ENCODE measurements at places on chromosomes 11 and 22.

DNA sequence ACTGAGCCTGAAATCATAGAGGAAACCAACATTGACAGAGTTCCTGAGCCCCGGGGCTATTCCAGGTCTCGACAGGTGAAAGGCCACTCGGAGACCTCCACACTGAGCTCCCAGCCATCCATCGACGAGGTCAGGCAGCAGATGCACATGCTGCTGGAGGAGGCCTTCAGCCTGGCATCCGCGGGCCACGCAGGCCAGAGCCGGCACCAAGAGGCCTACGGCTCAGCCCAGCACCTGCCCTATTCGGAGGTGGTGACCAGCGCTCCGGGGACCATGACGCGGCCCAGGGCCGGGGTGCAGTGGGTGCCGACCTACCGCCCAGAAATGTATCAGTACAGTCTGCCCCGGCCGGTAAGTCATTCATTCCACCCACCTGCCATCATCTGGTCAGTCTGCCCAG lies 54.9 kb downstream of the C11orf91 start:
- no peak for DNase-seq

- no peak for DNase-seq
Observed at GRCh38 chr22:43225609-43226008, 38.7 kb upstream of the TTLL12 start.

GRCh38 chr11:59944720-59945119 lies 6.5 kb downstream of the OOSP1 start:
- DNase-seq, result no peak

DNA sequence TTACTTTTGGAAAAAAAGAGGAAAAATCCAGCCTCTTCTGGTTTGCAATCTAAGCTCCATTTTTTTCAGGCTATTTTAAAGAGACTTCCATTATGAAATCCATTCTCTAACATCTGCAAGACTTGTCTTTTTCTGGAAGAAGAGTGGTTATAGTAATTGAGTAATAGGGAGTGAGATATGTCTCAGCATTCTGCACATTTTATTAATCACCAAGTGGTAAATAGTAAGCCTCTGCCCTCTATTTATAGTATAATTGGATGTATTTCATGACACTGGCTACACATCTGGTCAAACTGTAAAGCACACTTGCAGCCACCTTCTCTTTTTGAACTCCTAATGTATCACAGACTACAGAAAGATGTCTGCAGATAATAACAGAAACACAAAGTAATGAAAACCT lies 391.1 kb downstream of the ETS1 start:
- DNase-seq, result no peak

- no peak for DNase-seq
Observed at GRCh38 chr11:377883-378500, 8.7 kb downstream of the B4GALNT4 start.

- DNase-seq, result peak; percentile 93
Observed at GRCh38 chr11:11848891-11849746, 7.3 kb downstream of the USP47 start.

DNA sequence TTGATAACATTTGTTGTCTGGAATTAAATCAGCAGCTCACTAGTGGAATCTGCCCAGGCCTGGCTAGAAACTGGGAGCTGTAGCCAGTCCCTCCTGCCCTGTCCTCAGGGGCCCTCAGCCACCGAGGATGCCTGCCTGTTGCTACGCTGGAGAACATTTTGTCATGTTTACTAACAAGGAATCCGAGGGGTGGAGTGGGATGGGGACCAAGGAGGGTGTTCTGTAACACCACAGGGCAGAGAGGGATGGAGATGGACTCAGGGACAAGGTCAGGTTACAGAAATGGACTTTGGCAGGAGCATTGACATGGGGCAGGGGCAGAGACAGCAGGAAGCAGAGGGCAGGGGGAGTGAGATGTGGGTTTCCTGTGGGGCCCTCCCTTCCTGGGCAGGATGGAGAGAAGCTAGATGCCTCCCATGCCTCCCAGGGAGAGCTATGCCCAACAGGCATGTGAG lies 45.8 kb upstream of the AMPD3 start:
- DNase-seq, result no peak

DNA sequence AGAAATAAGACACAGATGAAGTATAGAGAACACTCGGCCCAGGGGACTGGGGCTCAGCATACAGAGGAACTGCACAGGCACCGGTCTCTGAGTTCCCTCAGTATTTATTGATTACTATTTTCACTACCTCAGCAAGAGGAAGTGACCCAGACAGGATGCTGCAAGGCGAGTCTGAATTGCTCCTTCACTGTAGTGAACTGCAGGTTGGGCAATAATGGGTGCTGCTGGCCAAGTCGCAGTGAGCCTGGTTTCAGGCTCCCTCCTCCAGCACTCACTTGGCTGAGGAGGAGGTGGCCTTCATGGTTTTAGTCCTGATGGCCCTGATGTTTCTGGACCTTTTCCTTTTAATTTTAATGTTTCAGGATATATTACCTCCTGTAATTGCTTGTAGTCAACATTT lies 10.4 kb downstream of the OR52K2 start:
- DNase-seq, result peak; percentile 29

DNA sequence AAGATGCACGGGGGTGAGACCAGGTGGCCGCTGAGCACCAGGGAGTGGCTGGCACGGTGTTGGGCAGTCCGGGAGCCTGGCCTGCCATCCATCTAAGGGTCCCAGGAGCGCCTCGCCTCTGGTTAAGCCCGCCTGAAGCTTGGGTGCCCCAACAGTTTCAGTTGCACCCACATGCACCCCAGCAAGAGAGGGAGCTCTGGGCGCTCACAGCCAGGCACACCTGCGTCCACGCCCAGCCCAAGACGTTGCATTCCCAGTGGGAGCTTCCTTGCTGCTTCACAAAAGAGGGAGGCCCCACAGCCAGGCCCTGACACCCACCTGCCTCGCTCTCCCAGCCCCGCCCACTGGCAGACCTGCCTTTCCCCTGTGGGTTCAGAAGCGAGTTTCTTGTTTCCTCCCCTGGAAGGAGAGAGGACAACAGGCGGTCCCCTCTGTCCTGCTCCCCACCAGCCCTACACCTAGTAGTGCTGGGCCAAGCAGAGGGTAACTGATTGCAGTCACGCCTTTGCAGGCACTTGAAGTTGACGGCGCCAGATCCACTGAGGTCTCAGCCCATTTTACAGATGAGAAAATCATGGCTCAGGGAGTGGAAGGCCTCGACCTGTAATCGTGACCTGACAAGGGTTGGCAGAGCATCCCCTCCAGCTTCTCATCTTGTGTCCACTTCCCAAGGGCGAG lies 35.4 kb downstream of the OSBPL5 start:
- no peak for DNase-seq

DNA sequence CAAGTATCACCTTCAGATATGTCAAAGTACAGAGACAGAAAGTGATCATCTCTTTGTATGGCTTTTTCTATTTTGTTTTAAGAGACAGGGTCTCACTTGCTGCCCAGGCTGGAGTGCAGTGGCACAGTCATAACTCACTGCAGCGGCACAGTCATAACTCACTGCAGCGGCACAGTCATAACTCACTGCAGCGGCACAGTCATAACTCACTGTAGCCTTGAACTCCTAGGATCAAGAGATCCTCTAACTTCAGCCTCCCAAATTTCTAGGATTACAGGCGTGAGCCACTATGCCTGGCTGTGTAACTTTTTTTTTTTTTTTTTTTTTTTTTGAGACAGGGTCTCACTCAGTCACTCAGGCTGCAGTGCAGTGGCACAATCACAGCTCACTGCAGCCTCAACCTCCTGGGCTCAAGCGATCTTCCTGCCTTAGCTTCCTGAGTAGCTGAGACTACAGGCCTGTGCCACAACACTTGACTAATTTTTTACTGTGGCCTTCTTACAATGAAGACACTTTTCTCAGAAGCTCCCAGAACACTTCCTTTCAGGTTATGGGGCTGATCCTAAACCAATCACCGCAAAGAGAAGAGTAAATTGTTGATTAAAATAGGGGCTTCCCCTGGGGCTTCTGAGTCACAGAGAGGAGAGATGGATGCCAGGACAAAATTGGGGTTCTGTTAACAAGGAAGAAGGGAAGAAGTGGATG lies 9.0 kb upstream of the HIKESHI start:
- DNase-seq, result no peak

- peak; percentile 39 for DNase-seq
Observed at GRCh38 chr11:134584706-134585445, 172.8 kb upstream of the B3GAT1 start.

DNA sequence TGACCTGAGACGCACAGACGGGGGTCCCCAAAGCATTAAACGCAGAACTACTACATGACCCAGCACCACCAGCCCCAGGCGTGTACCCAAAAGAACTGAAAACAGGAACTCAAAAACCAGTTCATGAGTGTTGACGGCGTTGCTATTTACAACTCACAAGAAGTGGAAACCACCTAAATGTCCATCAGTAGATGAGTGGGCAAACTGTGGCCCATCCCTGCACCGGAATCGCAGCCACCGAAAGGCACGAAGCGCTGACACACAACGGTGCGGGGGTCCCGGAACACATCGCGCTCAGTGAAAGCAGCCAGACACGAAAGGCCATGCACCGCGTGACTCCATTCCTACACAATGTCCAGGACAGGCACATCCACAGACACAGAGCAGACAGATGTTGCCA lies 79.2 kb downstream of the TRMU start:
- DNase-seq, result no peak

- DNase-seq, result peak; percentile 57
Observed at GRCh38 chr22:32839831-32840584, 38.5 kb downstream of the TIMP3 start.

GRCh38 chr11:68575025-68575665 lies 109.2 kb upstream of the GAL start:
- DNase-seq, result no peak

DNA sequence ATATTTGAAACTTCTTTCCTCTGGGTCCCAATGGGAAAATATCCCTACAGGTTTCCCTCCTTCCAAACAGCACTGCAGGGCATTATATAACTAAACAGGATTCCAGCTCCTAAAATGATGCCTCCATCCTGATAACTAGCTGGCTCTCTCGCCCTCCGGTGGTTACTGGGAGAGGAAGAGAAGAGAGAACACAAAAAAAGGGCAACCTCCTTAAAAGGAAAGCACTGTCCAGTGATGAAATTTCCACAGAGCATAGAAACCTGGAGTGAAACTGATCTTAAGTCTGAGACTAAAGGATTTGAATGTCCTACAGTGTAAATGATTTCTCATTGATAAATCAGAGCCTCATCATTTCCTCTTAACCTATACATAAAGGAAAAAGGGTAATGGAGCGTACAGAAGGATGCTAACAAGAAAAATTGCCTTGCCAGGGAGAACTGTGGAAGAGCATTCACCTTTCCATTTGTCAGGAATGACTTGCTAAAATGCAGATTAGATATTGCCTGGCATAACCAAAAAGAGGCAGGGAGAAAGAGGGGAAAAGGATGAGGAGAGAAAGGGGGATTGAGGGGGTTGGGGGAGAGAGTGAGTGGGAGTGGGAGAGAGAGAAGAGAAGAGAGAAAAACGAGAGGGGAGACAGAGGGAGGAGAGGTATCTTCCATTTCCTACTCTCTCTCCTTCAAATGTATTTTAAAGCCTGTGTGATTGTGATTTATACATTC lies 121.3 kb downstream of the APOL5 start:
- peak; percentile 34 for DNase-seq

DNA sequence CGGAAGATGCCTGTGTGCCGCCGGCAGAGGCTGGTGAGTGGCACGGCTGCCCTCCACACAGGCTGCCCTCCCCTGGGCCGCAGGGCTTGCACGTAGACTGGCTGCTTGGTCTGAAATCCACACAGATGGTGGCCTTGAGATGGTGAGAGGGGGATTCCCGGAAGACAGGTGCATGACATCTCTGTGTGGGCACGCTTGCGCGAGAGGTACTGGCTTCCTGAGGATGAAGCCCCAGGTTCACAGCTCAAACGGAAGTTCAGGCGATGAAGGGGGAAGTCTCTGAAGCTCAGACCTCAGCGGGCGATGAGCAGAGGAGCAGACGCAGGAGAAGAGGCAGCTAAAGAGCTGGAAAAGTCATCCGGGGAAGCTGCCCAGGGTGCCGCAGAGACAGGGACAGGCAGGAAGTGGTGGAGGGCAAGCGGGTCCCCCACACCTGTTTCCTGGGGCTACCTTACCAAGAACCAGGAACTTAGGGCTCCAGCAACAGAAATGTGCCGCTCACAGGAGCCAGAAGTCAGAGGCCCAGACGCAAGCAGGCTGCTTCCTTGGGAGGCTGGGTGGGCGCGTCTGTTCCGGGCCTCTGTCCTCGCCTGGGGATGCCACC lies 7.2 kb downstream of the CRELD2 start:
- DNase-seq, result peak; percentile 29

DNA sequence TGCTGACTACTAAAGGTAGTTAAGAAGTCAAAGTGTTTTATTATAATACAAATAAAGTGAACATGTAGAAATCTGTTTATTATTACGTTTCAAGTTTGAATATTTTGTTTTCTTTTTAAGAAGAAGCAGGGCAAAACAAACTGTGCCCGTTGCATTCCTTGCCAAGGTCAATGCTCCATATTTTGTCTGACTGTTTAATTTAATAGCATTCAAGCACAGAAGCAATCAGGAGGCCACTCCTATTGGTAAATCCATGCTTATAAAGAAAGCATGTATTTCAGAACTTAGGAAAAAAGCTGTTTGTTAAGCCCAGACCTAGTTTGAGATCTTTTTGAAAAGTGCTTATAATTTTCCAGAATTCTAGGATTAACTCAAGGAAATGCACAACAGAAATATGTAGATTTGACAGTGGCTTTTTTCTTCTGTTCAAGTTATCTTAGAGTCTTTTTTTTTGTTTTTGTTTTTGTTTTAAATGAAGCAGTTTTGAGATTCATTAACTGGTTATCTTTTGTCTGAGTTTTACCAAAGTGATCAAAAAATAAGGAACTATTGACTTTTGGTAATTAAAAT lies 51.7 kb downstream of the ARHGAP42 start:
- no peak for DNase-seq

- peak; percentile 89 for DNase-seq
Observed at GRCh38 chr11:504053-504993, 2.7 kb downstream of the RNH1 start.

DNA sequence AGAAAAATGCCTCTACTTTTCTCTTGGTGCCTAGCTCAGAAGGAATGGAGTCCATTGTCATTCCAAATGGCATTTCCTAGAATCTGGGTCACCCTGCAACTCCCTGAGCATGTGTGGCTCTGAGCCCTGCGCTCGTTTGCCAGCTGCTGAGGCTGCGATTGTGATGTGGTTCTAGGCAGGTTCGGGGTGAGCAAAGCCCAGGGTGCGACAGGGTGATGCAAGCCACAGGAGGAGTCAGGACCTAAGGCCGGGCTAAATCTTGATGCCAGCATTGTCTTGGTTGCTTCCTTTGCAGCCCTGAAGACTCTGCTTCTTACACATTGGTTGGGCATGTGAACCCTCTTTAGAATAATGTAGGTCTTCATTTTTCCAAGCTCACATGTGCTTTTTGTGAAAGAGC lies 131.0 kb downstream of the MORC2 start:
- DNase-seq, result no peak

DNA sequence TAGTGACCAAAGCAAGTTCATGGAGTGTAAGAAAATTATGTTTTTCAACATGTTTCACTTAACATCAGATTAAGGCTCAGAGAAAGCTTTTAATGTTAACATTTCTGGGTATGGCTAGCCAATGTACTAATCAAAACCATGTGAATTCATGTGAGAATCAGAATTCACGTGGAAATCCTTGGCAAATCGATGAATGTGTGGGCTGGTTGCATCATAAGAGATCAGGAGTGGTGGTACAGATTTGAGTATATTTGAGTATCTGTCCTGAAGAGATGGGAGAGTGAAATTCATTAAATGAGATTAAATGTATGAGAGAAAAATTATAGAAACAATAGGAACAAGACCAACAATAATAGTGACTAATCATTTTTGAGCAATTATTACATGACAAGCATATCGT lies 638.6 kb upstream of the ANO5 start:
- DNase-seq, result no peak

All from hematopoietic multipotent progenitor cell treated with erythropoietin and hydrocortisone succinate and interleukin-3 and kit ligand, for 6 days (in vitro differentiated cells).